ENCODE measurements at places on chromosomes 6 and 20.

GRCh38 chr6:158219228-158219627 is 51.1 kb downstream of the GTF2H5 start:
- DNase-seq = no peak

GRCh38 chr6:56956491-56956890 is 1.6 kb downstream of the BEND6 start:
- no peak for DNase-seq

GRCh38 chr20:61455508-61456215 is 203.6 kb downstream of the CDH4 start:
- no peak for DNase-seq

GRCh38 chr6:35044761-35045421 is 96.2 kb downstream of the TCP11 start:
- no peak for DNase-seq

DNA sequence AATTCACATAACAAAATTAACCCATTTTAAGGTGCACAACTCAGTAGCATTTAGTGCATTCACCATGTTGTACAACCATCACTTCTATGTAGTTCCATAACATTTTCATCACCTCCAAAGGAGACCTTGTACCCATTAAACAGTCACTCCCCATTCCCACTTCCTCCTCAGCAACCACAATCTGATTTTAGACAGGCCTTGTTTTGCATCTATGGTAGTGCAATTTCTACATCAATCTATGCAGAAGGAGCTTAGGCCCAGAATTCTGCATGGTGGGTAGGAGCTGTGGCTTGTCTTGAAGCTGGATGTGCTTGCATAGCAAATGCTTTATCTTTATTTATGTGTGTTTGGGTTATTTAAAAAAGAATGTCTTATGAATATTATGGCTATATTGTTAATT is 13.5 kb upstream of the HLA-DQA1 start:
- no peak for DNase-seq

- no peak for DNase-seq
Measured at GRCh38 chr6:126123226-126123625, 136.9 kb downstream of the TRMT11 start.

DNA sequence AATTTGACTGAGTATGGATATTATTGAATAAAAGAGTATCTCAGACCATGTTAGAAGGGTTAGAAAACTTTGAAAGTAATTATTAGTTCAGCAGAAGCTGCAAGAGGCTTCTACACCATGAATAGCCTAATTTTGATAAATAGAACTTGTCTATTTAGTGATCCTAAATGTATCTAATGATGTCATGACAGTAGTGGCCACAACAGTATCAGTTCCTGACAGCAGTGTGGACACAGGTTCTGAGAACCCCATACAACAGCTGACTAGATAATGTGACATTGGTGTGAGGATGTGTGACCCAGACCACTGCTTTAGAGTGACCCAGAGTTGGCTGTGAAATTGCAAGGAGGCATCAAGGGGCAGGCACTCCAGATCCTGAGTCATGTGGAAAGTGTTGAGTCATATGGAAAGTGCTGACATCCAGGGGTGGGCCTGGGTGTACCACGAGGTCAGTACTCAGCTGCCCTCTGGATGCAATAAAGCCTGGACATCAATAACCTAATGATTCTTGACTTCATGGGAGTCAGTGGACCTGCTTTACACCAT is 754.7 kb downstream of the DHX35 start:
- DNase-seq = no peak

DNA sequence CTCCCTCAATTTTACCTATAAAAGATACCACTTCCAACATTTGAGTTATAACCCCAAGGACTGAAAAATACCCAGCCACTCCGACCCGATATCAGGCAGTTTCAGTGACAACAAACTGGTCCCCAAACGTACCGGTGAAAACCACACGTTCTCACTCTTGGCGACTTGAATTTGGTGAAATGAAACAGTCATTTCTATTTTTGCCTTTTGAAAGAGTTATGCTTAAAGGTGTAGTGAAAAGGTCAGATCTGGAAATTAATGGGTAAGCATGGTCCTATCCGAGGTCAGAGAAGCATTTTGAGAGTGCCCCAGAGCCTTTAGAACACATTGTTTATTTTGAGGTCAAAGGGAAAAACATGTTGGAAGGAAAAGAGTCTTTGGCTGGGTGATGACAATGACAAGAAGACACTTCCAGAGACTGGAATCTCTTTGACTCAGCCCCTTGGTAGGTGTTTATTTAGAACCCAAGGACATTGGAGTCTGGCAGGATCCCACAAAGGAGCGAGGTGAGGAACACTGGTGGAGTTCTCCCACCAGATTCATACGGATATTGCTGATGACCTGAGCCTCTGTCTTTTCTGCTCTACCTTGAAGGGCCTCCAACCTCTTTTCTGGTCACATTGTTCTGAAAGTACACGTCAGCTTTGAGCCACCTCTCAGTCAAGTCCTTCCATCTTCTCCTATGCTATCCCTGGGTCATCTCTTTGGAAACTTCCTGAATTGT is 235.0 kb downstream of the GMPR start:
- peak; percentile 25 for DNase-seq

- no peak for DNase-seq
Measured at GRCh38 chr20:48047447-48047846, 262.2 kb upstream of the SULF2 start.

DNA sequence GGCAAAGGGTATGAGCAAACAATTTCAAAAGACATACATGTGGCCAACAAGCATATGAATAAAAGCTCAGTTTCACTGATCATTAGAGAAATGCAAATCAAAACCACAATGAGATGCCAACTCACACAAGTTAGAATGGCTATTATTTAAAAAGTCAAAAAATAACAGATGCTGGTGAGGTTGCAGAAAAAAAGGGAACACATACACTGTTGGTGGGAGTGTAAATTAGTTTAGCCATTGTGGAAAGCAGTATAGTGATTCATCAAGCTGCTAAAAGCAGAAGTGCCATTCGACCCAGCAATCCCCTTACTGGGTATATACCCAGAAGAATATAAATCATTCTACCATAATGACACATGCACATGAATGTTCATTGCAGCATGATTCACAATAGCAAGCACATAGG is 6.7 kb upstream of the KHDC1L start:
- DNase-seq = no peak

GRCh38 chr6:2653369-2654032 is 97.2 kb downstream of the MYLK4 start:
- DNase-seq = no peak

DNA sequence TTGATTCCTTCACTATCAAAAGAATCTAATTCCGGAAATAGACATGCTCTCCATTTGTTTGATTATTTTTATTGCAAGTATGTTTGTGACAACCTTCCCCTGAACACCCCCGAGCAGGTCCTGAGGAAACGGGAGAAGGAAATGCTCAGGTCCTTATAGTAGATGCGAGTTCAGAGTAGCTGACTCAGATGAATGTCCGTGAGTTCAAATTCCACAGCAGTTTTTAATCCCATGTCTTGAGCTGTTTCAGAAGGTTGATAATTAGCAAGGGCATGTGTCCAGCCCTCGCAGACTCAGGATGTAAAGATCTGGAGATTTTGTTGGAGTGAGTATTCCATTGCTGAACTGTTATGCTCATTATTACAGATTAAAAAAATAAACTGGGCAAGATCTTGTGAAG is 169.3 kb downstream of the BCAS1 start:
- no peak for DNase-seq

DNA sequence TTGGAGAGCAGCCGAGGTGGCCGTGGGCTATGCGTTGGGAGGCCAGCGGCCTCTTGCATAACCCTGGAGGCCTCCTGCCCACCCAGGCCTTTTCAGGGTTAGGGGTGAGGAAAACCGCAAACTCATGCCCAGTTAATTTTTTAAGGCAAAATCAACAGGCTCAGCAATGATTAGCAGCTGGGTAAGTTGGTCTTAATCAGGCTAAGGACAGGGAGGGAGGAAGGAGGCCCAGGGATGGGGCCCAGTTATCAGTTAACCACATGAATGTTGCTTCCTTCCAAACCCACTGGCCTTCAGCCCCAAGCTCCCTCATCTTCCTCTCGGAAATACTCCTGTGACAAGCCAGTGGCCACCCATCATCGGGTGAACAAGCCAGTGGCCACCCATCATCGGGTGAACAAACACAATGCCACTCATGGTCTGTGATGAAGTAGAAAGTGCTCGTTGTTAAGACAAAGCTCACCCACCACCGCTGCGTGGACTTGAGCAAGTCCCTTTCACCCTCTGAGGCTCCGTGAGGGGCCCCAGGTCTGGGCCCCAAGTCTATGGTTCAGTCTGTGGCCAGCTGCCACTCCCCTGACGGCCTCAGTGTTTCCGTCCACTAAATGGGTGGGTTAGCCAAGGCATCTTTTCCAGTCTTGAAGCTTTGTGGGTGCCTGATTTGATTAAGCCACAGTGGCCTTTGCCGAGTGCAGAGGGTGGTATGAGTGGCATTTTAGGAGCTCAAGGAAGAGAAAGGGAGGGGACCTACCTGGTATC is 39.4 kb downstream of the HNF4A start:
- DNase-seq = no peak

- DNase-seq = no peak
Measured at GRCh38 chr6:160974304-160974771, 17.2 kb upstream of the MAP3K4 start.

- DNase-seq = peak; percentile 24
Measured at GRCh38 chr6:134379076-134379475, 61.2 kb upstream of the SGK1 start.

GRCh38 chr6:26536571-26537159 is 1.5 kb upstream of the HMGN4 start:
- DNase-seq = peak; percentile 33

DNA sequence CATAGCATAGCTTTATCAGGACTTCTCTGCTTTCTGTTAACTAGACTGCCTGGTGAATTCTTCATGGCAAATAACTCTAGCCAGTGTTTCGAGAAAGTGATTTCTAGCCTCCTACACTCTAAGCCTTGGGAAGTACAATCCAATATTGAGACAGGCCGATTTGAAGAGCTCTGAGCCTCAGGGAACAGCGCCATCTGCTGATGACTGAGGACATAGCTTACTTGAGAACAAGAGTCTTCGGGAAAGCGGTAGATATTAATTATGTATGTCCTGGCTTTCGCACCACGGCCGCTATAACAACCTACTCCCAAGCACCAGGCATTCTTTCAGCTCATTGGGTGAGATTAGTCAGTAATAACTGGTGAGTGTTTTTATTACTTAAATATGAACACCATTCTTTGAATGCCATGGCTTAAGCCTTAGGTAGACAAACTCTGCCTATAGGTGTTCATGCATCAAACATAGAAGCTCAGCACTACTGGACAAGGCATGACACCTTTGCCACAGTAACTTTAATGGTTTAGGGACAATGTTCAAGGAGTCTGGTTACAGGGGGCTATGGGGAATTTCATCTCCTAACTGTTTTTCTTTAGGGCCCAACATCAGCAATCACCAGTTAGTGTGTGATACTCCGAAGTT is 518.6 kb downstream of the BMP2 start:
- no peak for DNase-seq

DNA sequence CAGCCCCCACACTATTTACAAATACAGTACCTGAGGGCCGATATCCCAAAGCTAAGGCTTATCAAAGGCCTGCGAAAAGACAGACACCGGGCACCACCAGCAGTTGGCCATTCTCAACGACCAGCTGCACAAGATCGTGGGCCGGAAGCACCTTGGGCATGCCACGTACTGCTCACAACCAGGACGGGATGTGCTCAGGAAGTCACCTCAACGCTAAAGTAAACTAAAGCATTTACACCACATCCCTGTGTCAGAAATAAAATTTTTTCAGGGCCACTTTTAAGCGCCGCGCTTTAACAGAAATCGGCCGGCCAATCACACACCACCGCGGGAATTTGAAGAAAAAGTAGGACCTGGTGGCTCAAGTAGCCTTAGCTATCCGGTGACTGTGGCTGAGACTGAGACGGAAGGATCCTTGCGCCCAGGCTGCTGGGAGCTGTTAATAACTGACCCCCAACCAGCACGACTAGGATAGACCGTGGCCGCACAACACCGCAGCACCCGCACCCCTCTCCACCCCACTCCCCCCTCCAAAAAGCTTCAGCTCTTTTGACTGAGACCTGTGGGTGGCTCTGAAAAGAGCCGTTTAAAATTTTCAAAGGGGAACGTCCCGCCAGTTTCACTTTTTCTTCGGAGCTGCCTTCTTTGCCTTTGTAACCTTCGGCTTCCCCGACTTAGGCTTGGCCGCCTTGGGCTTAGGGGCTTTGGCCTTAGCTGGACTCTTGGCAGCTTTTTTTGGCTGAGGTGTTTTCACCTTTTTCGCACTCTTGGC is 131.2 kb upstream of the BTN3A2 start:
- peak; percentile 57 for DNase-seq

DNA sequence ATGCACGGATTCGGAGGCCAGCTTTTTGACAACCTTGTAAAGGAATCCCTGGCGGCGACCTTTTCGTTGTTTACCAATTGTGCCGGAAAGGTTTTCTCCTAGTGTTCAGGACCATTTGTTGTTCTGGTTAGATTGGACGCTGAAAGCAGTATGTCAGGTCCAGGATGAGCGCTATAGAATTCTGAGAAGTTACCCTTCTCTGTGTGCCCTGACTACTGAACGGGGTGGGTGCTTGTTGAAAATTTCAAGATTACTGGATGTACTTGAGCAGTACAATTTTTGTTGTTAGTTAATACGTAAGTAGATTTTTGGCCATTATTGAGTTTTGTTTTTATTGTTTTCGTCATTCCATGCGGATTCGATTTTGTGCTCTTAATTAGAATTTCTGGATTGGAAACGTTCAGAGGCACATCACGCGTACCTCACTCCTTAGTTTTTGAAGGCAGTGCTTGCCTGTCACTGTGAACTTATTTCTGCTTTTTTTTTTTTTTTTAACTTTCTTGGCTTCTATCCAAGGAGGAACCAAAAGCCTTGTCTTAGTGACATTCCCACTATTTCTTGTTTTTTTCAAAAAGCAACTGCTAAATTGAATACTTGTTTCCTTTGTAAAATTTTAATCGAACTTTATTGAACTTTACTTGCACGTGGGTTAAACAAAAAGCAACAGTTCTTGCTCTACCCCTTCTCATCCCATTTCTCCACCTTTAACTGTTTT is 898 bp downstream of the XRN2 start:
- no peak for DNase-seq

DNA sequence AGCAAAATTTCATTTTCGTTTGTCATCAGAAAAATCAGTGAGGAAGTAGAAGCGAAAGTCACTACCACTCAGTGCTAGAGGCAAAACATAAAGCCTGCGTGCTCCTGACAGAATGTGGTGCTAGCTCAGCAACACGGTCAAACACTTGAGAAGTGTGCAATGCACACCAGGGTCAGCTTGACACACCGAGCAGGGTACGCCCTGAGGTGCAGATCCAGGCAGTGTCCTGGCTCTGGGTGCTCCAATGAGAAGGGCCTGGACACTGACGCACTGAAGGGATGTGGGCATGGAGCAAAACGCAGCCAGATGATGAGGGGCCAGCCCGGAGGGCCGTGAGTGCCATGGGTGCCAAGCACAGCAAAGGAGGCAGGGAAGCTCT is 5.9 kb downstream of the RNASET2 start:
- DNase-seq = peak; percentile 22

GRCh38 chr6:169558774-169559441 is 142.9 kb downstream of the WDR27 start:
- DNase-seq = no peak

All from stimulated activated naive CD4-positive, alpha-beta T cell treated with Interleukin-2 at 50 U/mL for 16 hours (primary cell).